ENCODE measurements at places on chromosomes 5 and 9.

- no peak for DNase-seq
Measured at GRCh38 chr9:133735931-133736330, 2.2 kb downstream of the SARDH start.

- DNase-seq: no peak
Measured at GRCh38 chr9:86685556-86685955, 261.8 kb downstream of the GAS1 start.

- DNase-seq: no peak
Measured at GRCh38 chr9:84500826-84501225, 160.3 kb upstream of the SLC28A3 start.

DNA sequence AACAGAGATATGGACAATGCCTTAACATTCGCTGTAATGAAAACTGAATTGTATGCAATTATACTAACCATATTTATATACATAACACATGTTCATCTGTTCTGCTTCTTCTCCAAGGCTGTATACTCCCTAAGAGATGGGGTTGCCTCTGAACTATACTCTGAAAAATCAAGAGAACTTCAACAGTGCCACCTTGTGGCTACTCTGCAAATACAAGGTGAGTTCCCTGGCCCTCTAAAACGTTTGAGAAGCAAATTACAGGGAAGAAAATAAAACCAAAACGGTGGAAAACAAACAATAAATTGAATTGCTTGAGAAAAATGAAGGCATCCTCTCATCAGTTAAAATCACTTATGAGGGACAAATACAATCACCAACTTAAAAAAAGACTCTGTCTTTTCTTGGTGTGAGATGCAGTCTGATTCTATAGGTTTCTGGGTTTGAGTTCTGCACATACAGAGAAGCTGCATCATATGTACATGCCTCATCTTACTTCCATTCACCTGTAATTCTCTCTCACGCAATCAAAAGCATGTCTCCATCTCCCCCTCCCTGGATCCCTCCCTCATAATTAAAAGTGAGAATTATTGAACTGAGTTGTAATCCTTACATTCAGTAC lies 98.6 kb downstream of the FBXW11 start:
- DNase-seq: no peak

DNA sequence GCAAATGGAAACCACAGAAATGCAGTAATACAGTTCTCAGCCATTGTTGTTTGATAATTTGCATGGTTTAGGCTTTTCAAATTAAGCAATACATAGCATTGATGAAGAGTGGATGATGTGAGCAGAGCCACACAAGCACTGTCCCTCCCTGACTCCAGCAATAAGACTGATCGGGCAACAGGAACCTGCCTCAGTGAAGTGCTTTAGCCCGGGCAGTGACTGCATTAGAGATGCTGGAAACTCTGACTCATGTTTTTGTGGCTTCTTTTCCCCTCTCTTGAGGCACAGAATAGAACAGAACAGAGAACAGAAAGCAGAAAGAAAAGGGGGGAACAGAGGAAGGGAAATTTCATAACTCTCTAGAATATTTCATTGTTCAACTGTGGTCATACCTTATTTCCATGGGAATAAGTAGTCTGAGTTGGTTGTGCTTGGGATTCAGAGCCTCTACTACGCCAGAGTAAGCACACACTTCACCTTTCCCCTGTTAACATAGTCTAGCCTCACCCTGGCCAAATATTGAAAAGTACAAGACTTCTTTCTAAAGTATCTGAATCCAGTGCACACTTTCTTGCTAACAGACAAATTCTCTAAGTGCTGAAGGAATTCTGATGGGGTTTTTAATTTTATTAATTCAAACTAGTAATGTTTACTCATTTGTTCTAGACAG lies 164.8 kb upstream of the VCAN start:
- no peak for DNase-seq

DNA sequence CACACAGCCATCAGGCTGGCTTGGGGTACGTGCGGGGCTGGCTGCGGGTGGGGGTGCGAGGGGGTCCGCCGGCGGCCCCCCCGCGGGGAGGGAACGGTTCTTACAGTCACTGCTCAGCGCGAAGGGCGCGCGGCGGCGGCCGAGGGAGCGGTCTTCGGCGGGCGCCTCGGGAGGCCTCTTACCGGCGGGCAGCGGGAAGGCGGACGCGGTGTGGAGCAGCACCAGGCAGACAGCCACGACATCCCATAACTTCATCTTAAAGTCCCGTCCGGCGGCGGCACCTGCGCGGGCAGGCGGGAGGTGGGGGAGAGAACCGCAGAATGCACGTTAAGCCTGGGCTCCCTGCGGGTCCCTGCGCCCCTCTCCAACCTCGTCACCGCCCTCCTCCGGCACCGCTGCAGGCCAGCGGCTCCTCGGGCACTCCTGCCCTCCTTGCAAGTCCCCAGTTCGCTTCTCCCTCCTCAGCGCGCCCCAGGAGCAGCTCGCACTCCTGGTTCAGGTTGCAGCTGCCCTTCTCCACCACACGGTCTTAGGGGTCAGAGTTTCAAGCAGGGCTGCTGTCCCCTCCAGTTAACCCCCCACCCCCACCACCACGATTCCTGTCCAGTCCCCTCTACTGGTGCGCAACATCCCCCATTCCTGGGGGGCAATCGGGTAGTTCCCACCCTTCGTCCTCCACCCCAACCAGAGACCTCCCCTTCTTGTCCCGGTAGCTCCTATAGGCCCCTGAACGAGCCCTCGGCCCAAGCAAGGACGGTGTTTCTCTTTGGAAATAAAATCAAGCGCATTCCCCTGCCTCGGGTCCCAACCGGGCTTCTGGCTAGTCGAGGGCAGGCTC lies 5.1 kb downstream of the GDNF start:
- no peak for DNase-seq

- DNase-seq: no peak
Measured at GRCh38 chr5:19903611-19904010, 84.4 kb downstream of the CDH18 start.

DNA sequence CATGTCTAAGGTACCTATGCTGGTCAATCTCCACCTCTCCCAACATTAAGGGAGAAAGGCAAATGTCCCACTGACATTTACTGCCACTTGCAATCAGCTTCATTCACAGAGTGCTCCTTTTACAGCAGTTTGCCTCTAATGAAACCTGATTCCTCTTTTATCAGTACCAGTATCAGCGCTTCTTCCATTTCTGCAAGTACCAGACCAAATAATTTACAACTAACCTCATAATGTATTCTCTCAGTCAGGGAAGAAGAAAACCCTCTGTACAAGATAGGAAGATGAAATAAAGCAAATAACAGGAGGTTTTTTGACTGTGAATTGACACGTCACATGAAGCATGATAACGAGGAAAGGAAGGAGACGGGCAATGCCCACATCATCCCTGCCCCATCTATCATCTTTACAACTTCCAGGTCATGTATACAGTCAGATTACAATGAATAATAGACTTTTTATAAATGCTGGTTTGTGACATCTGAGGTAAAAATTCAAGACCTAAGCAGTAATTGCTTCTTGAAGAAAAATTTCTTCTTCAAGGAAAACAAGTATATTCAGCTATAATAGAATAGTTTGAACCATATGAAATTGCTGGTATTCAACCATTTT lies 21.9 kb downstream of the ABITRAM start:
- no peak for DNase-seq

DNA sequence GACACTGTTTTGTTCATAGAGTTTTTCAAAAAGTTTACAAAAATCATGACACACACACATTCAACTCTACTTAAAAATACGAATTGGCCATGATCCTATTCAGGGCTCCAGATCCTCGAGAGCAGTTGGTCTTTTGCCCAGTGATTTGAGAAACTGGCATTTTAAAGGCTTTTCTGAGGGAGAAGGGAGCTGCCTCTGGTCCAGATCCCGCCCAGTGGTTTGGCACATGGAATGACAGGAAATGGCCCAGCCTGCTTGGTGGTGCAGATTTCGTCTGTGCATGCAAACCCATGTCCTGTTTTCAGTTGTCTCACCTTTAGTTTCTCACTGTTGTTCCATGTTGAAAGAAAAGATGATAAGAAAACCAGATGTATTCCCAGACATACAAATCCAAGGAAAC lies 3.6 kb downstream of the CAMK4 start:
- no peak for DNase-seq

DNA sequence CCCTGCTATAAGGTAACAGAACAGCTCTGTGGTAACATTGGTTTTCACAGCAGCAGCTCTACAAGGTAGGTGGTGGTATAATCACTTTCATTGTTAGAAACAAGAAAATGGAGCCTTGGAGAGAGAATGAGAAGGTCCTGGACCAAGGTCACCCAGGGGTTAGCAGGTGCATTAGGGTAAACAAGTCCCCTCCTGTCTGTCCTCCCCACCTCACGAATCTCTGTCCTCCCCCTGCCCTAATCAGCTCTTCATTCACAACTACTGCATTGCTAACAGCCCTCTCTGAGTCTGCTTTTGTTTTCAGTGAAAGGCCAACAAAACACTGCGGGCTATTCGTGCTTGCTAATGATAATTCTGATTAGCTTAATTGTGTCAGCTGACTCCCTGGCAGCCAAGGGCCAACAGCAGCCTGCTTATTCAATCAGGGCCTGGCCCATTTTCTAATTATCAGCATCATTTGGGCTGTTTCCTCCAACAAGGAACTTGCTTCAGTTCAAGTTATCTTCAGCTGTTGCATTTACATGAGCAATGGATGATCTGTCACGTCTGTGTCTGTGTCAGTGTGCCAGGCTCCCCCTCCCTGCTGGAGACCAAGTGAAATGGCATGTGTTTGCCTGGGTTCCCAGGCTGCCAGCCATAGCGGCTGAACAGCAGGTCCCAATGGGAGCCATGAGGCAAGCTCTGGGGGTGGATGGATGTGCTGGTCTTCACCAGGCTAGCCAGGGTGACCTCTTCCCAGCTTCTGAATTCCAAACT lies 56.7 kb upstream of the EQTN start:
- peak; percentile 83 for DNase-seq

DNA sequence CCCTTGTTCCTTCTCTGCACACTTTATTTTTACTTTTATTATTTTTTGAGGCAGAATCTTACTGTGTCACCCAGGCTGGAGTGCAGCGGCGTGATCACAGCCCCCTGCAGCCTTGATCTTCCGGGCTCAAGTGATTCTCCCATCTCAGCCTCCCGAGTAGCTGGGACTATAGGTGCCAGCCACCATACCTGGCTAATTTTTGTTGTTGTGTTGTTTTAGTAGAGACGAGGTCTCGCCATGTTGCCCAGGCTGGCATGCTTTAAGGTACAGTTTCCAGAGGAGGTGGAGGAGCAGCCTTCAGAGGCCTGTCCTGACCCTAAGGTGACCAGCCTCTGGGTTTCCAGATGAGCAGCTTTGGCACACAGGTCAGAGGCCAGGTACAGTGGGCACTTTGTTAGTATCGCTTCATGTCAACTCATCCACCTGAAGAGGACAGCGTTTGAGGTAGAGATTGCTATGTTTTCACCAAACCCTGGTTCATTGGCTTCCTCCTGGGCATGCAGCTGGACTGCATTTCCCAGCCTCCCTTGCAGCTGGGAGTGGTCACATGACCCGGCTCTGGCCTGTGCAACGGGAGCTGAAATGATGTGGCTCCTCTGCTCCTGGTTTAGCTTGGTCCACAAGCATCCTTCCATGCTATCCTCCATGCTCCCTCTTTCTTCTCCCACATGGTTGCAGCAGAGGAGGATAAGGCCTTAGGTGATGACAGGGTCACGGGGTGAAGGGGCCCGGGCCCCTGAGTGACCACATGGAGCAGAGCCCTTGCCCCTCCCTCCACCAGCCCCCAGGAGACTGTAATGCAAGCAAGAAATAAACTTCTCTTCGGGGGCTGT lies 139.3 kb upstream of the IER5L start:
- DNase-seq: peak; percentile 18

- DNase-seq: no peak
Measured at GRCh38 chr9:95211028-95211427, 106.5 kb downstream of the FANCC start.

- no peak for DNase-seq
Measured at GRCh38 chr5:141732417-141732816, 50.4 kb upstream of the ARAP3 start.

DNA sequence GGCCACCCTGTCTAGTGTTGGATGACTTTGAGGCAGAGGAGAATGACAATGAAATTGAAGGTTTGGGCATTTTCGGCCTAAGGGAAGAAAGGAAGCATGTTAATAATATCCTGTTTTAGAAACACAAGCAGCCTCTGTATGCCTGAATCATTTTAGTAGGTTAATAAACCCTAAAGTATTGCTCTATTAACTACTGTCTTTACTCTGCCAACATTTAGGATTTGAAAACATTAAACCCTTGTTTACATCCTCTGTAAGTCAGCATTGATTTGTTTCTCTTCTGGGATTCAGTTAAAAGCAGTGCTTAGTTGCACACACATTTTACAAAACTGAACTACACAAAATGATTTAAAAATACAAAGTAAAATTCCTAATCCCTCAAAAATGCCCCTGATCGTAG lies 358.9 kb downstream of the ARRDC3 start:
- DNase-seq: no peak

DNA sequence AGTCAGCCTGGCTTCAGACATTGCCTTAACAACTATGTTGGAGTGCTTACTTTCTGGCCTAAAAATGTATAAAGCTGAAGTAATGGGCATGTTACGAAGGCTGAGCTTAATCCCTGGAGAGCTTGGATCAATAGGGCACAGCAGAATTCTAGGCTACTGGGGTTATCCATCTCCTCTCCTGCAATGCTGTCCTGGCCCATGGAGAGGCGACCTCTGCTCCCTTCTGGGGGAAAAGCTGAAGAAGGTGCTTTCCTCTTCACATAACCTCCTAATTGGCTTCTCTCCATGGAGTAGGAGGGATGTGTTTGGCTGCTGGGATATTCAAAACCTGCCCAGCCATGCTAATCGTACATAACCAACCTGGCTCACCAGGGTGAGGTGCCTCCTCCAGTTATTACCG lies 403.5 kb downstream of the DMRT2 start:
- DNase-seq: no peak

GRCh38 chr5:135229679-135230132 lies 169.3 kb downstream of the MACROH2A1 start:
- no peak for DNase-seq

DNA sequence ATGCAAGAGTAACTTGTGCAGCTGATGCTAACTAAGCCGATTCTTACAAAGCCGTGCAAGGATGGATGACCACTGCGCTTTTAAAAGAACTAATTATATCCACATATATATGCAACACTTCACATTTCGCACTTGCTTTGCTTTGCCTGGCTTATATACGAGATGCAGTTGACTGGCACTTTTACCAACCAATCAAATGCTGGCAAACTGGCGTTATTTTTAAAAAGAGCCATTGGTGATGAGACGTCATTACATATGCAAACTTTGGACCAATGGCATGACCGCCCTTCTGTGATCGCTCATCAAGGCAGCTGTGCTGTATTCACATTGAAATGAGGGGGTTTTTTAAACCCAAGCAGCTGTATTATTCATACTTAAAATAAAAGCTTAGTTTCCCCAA lies 1147.7 kb upstream of the WWC1 start:
- DNase-seq: no peak

All from anterior cingulate cortex (tissue), 58 donors.